Activated CD4-positive, alpha-beta memory T cell treated with anti-CD3 and anti-CD28 coated beads, Interleukin-2, amount 10 ng/mL, durations not matched to agents 7 days and 5 days (primary cell): ENCODE measurements at places on chromosomes 1 and 21. TPM values are rescaled to one million over a fixed set of nuclear protein-coding genes. Genes with fewer than 3 reads are reported as not detected.

GRCh38 chr1:156696755-156697154, 8.6 kb downstream of the CRABP2 start:
- H3K4me3 ChIP-seq, result no peak overlapping the region
- DNase-seq, result no peak
- peaks cover 38% of the 10 kb centered on the region for H3K27me3 ChIP-seq
- H3K27ac ChIP-seq, result no peak overlapping the region
- H3K4me1 ChIP-seq, result peaks cover 7% of the 10 kb centered on the region
- H3K36me3 ChIP-seq, result no peaks in the 10 kb centered on the region

- H3K4me3 ChIP-seq, result no peak overlapping the region
- no peaks in the 10 kb centered on the region for H3K27me3 ChIP-seq
- no peaks in the 10 kb centered on the region for H3K36me3 ChIP-seq
- peaks cover 15% of the 10 kb centered on the region for H3K4me1 ChIP-seq
These were observed 16.2 kb upstream of the POFUT2 start for GRCh38 chr21:45303751-45304475.

GRCh38 chr1:84181350-84182005, 37.4 kb downstream of the PRKACB start:
- H3K36me3 ChIP-seq, result peaks cover 22% of the 10 kb centered on the region
- no peak overlapping the region for H3K27ac ChIP-seq
- no peak for DNase-seq
- H3K4me1 ChIP-seq, result no peaks in the 10 kb centered on the region

DNA sequence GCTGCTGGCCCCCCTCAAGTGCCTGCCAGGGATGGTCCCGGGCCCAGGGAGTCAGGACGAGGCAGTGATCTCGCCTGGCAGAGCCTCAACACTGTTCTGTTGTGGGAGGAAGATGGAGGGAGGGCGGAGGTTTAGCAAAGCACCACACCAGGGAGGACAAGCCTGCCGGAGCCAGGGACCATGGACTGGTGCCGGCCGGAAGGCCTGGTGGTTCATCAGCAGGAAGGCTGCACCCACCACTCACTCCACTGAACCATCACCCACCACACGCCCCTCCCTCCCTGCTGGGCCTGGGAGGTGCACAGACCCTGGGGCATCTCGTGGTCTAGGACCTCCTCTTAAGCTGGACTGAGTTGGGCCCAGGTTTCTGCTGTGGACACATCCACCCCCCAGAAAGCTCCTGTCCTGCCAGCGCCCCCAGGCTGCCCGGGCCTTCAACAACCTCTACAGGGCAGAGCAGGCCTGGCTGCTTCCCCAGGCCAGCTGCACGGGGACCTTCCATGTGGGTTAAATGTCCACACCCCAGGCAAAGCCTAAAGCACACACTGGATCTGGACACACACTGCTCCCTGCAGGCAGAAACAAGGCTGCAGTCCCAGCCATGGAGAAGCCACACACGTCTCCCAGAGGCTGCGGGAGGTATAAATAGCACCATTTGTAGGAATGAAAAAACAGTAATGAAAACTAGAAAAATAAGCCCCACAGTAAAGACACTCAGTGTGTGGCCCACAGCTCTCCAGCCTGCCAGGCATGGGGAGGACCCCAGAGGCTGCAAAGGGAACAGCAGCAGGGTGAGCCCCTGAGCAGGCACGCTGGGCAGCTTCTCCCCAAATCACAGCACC, 10.4 kb upstream of the TMEM240 start:
- DNase-seq, result no peak
- no peaks in the 10 kb centered on the region for H3K27me3 ChIP-seq
- H3K36me3 ChIP-seq, result no peaks in the 10 kb centered on the region
- no peak overlapping the region for H3K4me3 ChIP-seq

DNA sequence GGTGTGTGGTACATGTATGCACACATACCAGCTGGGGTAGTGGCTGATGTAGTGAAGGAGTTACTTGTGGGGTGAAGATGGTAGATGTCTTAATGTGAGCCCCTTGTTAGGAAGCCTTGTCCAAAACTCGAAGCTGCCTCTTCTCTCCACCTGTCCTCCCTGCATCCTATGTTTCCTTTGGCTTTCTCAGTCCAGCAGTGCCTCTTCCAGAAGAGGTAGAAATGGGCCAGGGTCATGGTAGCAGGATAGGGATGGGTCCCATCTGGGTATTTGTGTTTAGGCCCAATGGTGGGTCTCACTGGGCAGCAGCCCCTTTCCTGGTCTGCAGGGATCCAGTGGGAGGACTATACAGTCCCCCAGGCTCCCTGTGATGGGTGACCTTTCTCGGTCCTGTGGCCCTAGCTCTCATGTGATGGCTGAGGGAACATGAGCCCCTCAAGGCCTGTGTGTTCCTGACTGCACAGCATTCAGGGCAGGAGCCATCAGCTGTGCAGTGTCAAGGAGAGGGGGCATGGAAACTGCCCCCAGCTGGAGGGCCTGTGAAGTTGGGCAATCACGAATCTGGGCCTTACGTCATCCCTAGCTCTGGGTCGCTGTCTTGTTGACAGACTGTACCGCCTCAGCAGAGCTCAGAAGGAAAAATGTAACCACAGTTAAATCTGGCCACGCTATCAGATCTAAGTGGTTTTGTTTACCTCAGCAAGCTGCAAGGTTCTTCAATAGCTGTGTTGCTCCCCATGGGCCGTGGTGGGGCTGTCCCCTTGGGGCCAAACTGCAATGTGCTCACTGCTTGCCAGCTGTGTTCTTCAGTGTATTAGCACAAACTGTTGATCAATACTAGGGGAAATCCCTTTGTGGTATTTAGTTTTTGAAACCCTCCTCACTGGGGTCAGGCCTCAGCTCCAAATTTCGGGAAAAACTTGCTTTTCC, 82.7 kb downstream of the NOS1AP start:
- no peaks in the 10 kb centered on the region for H3K36me3 ChIP-seq
- peak; percentile 28 for DNase-seq
- H3K27me3 ChIP-seq, result peaks cover 20% of the 10 kb centered on the region
- peaks cover 3% of the 10 kb centered on the region for H3K4me1 ChIP-seq
- no peak overlapping the region for H3K4me3 ChIP-seq

DNA sequence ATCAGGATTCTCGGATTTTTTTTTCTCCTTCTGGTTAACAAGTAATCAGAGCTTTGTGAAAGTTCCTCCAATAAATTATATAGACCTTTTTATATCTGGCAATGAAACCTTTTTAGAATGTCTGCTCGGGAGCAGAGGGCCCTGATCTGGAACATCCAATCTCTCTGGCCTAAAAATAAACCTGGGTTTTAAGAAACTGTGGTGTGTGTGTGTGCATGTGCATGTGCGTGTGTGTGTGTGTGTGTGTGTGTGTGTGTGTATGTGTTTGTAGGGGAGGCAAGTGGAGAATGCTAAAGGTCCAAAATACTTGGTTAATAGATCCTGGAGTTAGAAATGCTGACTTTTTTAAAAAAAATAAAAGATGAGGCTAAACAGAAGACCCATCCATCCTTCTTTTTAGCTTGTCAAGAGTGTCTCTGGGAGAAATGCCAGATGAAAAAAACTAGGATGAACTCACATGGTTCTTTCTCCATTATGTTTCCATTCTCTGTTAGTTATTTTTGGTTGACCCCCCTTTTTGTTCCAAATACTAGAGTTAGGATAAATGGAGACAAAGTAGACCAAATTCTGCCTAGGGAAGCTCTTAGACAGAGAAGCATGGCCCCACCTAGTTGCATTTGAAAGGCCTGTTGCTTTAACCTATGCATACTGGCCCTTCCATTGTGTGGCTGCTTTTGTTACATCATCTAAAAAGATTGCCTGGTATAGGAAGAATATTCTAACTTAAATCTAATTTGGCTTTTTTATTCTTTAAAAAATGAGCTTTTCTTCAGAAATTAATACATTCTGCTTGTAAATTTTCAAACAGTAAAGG, 175.9 kb downstream of the PAPPA2 start:
- no peak for DNase-seq
- no peaks in the 10 kb centered on the region for H3K4me1 ChIP-seq
- no peaks in the 10 kb centered on the region for H3K36me3 ChIP-seq
- no peaks in the 10 kb centered on the region for H3K27me3 ChIP-seq
- no peak overlapping the region for H3K27ac ChIP-seq

- peaks cover 14% of the 10 kb centered on the region for H3K27me3 ChIP-seq
- H3K4me3 ChIP-seq, result no peak overlapping the region
- H3K27ac ChIP-seq, result no peak overlapping the region
- H3K36me3 ChIP-seq, result no peaks in the 10 kb centered on the region
These were observed 656.3 kb downstream of the PTPRC start for GRCh38 chr1:199295107-199295506.

DNA sequence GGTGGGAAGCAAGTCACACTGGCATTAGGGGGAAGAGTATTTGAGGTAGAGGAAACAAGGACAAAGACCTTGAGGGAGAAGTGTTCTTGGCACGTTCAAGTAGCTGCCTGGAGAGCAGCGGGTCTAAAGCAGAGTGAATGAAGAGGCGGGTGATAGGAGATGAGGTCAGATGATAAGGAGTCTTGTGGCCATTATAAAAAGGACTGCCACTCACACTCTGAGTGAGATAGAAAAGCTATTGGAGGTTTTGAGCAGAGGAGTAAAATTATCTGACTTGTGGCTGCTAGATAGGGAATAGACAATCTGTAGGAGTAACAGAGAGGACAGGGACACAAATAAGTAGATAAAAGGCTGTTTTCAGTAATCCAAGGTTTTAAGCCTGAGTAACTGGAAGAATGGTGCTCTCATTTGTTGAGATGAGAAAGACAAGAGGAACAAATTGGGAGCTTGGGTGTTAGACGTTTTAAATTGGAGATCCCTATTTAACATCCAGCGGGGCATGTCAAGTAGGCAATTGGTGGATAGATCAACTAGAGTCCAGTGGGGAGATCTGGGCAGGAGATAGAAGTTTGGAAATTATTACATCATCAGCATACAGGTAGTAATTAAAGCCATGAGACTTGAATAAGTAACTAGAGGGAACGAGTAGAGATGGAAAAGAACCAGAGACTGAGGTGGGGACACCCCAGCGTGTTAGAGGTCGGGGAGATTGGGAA, 43.7 kb downstream of the HENMT1 start:
- peaks cover 2% of the 10 kb centered on the region for H3K36me3 ChIP-seq
- H3K27me3 ChIP-seq, result no peaks in the 10 kb centered on the region

GRCh38 chr1:156281281-156281680, 1.3 kb downstream of the SMG5 start:
- H3K4me1 ChIP-seq, result peaks cover 39% of the 10 kb centered on the region
- H3K27ac ChIP-seq, result peak overlapping the region; percentile 81
- peak overlapping the region; percentile 86 for H3K4me3 ChIP-seq
- DNase-seq, result peak; percentile 59
- H3K36me3 ChIP-seq, result peaks cover 30% of the 10 kb centered on the region

- no peaks in the 10 kb centered on the region for H3K36me3 ChIP-seq
- H3K27me3 ChIP-seq, result peaks cover 17% of the 10 kb centered on the region
- no peak for DNase-seq
- no peak overlapping the region for H3K4me3 ChIP-seq
- H3K27ac ChIP-seq, result no peak overlapping the region
These were observed 36.6 kb upstream of the KCTD3 start for GRCh38 chr1:215530401-215530984.

DNA sequence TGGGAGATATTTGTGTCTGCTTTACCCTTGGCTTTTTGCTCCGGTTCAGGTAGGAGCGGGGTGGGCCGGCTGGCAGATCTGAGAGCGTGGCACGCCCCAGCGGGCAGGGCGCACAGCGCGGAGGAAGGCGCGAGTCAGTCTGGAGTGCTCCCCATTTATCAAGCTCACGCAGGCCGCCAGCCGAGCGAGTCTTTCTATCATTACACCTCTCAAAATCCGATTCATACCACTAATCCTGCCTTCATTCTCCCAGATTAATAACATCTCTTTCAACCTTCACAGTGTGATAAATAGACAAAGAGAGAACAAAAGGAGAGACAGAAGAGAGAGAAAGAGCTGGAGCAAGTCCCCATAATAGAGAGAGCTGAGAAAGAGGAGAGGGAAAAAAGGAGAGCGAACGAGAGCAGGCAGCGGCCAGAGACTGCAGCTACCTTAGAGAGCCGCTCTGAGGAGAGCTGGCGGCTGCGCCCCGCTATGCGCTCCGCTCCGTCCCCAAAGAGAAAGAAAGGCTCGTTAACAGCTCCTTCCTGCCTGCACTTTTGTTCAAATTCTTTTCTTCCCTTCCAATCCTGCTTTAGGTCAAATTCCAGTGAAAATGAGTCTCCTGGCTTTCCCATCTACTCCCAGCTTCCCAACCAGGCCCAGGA, 48.0 kb downstream of the DMAP1 start:
- no peaks in the 10 kb centered on the region for H3K36me3 ChIP-seq
- no peak overlapping the region for H3K4me3 ChIP-seq
- no peaks in the 10 kb centered on the region for H3K27me3 ChIP-seq
- peaks cover 9% of the 10 kb centered on the region for H3K4me1 ChIP-seq

DNA sequence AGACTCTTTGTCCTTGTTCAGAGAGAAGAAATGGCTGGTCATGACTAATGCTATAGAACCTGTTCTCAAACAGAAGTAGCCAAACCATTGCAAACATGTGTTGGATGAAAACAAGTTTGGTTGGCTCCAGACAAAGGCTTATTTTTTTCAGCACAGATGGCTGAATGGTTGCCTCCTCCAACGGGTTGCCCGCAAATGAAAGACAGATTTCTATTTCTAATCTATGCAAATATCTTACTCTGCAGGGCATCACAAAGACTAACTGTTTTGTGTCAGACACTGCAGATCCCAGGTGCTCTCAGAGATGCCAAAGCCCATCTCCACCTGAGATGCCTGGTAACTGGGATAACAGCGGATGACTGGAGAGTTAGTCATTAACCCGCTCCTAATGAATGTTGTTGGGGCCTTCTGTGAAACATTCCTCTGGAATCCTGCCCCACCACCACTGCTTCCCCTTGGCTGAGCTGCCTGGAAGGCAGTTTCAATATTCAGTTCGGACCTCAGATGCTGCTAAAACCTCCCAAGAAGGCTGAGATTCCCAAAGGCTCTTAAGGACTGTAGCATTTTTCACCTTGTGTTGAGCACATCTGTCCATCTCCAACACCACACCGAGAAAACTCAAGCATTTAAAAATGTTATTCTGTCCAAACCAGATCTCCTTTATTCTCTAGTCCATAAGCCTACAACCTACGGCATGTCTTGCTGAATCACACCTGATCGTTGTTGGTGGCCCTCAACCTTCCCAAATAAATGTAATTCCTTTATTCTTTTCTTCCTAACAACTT, 104.4 kb downstream of the PTPN14 start:
- H3K27me3 ChIP-seq, result peaks cover 4% of the 10 kb centered on the region
- H3K27ac ChIP-seq, result no peak overlapping the region
- H3K36me3 ChIP-seq, result no peaks in the 10 kb centered on the region
- no peak for DNase-seq

The CD1E gene
- not detected for total RNA-seq

The ARHGEF10L gene
- total RNA-seq, result not detected

The WNT9A gene
- 2.0 TPM for total RNA-seq

The ZBTB18 gene
- total RNA-seq, result 10.2 TPM

The PTPN14 gene
- 0.28 TPM for total RNA-seq

The S100A4 gene
- 1,322 TPM for total RNA-seq

The POU3F1 gene
- total RNA-seq, result not detected
